Foreskin keratinocyte (primary cell): ENCODE measurements at places on chromosomes 11 and 22. TPM values are rescaled to one million over a fixed set of nuclear protein-coding genes. Genes with fewer than 3 reads are reported as not detected.

Gene TRIM29
- 211 and 233 TPM in 2 replicates for polyA plus RNA-seq

Gene CWF19L2
- polyA plus RNA-seq = 4.9 and 6.4 TPM in 2 replicates

Gene THRSP
- polyA plus RNA-seq = not detected in 2 replicates

Gene TNRC6B
- polyA plus RNA-seq = 2.1 and 2.5 TPM in 2 replicates

Gene MMP7
- polyA plus RNA-seq = 0.07 TPM in 1 of 2 replicates, not detected in the other

Gene KREMEN1
- 8.1 and 10.6 TPM in 2 replicates for polyA plus RNA-seq

Gene LDHAL6A
- polyA plus RNA-seq = not detected in 2 replicates

Gene SGSM1
- not detected in 2 replicates for polyA plus RNA-seq

Gene FADD
- 47.7 and 52.2 TPM in 2 replicates for polyA plus RNA-seq

Gene CBLIF
- not detected in 2 replicates for polyA plus RNA-seq

Gene APOA4
- polyA plus RNA-seq = not detected in 2 replicates

Gene PIH1D2
- 1.0 and 1.3 TPM in 2 replicates for polyA plus RNA-seq

DNA sequence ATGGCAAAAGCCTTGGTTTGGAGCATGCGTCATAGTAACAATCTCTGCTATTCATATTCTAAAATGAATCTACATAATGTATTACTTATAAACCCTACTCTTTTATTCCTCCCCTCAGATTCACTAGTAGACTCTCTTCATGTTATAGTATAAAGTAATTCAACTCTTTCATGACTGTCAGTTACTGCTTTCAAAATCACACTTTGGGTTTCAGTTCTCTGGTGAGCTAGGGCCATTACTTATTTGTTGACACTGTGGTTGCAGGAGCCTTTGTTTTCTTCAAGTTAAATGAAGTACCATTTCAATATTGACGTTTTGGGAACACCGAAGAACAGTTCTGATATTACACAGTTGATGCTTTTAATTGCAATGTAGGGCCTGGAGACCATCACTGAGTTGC lies 378.4 kb downstream of the DDX10 start:
- DNase-seq = no peak

GRCh38 chr22:45200860-45201511 lies 37.3 kb downstream of the NUP50 start:
- DNase-seq = no peak

DNA sequence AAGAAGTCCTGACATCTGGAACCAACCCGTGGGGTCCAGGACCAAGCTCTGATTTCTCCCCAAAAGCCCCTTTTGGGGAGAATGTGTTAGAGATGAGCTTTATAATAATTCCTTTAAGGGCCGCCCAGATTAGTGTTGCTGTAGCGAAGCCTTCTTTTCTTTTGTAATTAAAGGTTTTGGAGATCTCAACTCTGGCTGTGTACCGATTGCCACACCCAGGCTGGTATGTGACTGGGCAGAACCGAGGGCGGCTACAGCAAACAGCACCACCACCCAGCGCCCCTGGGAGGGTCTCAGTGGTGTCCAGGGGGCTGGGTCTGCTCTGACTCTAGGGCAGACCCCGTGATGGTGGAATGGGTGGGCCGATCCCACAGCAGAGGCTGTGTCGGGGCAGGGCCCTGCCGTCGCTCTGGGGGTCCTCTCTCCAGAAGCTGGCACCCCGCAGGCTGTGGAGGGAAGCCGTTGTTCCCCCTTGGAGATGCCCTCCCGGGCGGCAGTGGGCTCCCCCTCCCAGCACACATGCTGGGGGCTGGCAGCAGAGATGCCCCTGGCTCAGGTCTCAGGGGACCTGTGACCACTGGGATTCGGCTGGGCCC lies 31.0 kb downstream of the TPCN2 start:
- DNase-seq = no peak

- DNase-seq = no peak
Observed at GRCh38 chr11:117470576-117470975, 142.9 kb downstream of the CEP164 start.

- DNase-seq = no peak
Observed at GRCh38 chr22:21622011-21622918, 7.6 kb downstream of the YDJC start.

DNA sequence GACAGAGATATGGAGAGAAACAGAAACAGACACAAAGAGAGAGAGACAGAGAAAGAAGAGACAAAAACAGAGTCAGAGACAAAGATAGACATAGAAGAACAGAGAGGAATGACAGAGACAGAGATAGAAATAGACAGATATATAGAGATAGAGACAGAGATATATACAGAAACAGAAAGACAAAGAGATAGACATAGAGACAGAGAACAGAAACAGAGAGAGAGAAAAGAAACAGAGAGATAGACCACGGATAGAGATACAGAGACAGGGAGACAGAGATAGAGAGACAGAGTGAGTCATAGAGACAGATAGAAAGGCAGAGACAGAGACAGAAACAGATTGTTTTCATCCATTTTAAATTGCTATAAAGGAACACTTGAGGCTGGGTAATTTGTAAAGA lies 12.3 kb upstream of the MPEG1 start:
- DNase-seq = no peak

DNA sequence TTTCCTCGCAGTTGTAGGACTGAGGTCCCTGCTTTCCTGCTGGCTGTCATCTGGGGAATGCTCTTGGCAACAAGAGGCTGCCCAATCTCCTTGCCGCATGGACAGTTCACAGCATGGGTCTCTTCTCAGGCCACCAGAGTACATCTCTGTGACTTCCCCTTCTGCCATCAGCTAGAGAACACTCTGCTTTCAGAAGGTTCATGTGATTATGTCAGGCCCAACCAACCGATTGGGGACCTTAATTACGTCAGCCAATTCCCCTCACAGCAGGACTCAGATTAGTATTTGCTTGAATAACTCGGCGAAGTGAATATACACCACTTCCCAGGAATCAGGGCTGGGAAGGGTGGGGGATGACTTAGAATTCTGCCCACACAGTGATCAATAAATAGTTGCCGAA lies 61.9 kb upstream of the CSNK2A3 start:
- no peak for DNase-seq

DNA sequence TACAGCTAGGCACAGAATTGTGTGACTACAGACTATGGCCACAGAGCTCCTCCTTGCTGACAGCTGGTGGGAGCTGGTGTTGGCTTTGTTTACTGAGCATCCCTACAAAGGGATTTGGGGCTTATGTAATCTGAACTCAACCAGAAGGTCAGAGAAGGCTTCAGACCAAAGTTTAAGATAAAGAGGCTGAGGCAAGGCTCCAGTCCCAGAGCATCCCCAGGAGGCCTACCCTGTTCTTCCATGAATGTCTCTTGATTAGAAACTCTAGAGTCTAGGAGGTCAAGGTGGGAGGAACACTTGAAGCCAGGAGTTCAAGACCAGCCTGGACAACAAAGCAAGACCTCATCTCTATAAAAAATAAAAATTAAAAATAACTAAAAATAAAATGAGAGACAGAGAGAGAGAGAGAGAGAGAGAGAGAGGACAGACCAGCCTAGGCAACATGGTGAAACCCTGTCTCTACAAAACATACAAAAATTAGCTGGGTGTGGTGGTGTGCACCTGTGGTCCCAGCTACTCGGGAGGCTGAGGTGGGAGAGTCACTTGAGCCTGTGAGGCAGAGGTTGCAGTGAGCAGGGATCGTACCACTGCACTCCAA lies 125.5 kb upstream of the SERPIND1 start:
- DNase-seq = no peak

GRCh38 chr11:31437742-31438435 lies 68.2 kb downstream of the DNAJC24 start:
- DNase-seq = peak; percentile 12

- no peak for DNase-seq
Observed at GRCh38 chr11:80188076-80188627, 747.3 kb upstream of the TENM4 start.

- DNase-seq = no peak
Observed at GRCh38 chr11:34805937-34806336, 110.2 kb downstream of the APIP start.

- DNase-seq = no peak
Observed at GRCh38 chr11:65625628-65626342, 10.2 kb downstream of the PCNX3 start.

GRCh38 chr11:117441146-117441975 lies 113.7 kb downstream of the CEP164 start:
- DNase-seq = no peak

- peak; percentile 15 for DNase-seq
Observed at GRCh38 chr11:15754221-15754620, 602.1 kb downstream of the SOX6 start.

GRCh38 chr11:132643239-132643638 lies 889.1 kb downstream of the OPCML start:
- no peak for DNase-seq

DNA sequence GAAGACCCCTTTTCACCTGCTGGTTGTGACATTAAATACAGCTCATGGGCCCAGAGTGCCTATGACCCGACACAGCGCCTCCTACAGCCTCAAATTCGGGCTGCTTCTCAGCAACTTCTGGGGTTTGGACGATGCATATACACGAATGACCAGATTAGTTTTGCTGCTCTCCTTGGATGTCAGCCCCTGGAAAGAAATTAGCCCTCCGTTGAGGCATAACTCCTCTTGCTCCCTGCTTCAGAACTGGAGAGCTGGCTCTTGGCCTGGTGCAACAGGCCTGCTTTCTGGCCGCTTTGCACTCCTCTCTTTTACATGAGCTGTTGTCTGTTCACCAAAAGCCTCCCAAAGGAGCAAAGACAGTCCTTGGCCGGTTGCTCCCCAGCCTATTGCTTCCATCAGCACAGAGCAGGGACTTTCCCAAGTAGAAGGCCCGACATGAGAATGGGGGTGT lies 3.3 kb downstream of the TECTA start:
- DNase-seq = no peak

GRCh38 chr22:35905894-35906293 lies 122.7 kb downstream of the RBFOX2 start:
- DNase-seq = no peak

DNA sequence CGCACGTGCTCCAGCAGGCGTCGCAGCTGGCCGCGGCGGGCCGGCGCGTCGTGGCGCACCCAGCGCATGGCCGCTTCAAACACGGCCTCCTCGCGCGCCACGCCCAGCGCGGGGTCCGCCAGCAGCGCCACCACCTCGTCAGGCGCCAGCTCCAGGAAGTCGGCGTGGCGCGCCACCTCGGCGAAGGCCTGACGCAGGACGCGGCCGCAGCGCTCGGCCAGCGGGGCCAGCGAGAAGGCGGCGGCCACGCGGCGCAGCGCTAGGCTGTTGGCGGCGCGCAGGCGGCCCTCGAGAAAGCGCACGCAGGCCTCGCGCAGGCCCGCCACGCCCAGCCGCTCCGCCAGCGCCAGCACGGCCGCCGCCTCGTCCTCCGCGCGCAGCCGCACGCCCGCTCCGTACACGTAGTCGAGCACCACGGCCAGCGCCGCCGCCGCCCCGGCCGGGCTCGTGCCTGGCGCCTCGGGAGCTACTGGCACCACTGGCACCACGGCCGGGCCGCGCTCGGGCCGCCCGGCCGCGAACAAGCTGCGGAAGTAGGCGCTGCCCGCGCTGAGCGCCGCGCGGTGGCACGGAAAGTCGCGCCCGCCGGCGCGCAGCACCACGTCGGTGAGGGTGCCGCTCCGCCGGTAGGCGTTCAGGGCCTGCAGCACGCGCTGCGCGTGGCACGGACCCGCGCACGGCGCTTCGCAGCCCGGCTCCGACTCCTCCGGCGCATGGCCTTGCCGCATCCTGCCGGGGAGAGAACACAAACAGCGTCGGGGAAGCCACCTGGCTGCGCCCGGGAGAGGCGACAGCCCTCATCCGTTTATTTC lies 2.9 kb downstream of the KLHL35 start:
- no peak for DNase-seq

GRCh38 chr11:69427906-69428880 lies 53.3 kb upstream of the LINC01488 start:
- DNase-seq = no peak

GRCh38 chr22:32307617-32308016 lies 50.0 kb upstream of the RFPL3 start:
- no peak for DNase-seq

GRCh38 chr22:42279425-42280020 lies 9.1 kb upstream of the TCF20 start:
- no peak for DNase-seq

GRCh38 chr11:57181678-57182305 lies at the start of gene LRRC55:
LRRC55 (plus strand) TSS chr11:57181953; CDS start chr11:57182023, 70 bp downstream.
- DNase-seq = no peak

DNA sequence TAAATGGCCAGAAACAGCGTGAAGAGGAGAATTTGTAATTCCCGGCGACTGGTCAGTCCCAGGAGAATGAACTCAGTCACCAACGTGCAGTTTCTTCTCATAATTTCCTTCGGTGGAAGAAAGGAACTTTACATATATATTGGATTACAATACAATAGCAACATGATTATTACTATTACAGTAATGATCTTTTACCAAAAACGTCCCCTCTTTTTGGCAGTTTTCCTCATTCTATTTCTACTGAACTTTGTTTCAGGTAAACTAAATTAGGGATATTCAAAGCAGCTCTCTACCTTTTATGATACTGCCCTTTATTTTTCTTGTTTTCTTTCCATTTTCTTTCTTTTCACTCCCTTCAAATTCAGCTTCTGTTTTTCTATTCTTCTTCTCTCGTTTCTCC lies at the start of gene OR5M8:
TSS of gene OR5M8 (minus strand) at position 101 of the 400 bp plus-strand sequence. CDS start at position 101, 0 bp downstream.
- no peak for DNase-seq

DNA sequence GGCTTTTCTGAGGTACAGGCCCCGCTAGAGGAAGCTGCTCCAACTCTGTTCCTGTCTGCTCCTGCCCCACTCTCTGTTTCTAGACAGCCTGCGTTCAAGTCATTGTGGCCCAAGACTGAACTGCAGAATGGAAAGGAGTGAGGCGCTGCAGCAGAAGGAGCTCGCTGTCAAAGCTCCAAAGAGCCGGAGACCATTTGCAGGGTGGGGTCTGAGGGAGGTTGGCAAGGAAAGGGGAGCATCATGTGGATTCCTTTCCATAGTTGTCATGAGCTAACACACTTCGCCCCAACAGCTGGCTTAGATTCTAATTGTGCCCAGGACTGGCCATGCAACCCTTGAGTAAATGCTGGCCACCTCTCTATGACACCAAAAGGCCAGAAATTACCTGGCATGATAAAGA lies 18.8 kb downstream of the APOL4 start:
- no peak for DNase-seq

DNA sequence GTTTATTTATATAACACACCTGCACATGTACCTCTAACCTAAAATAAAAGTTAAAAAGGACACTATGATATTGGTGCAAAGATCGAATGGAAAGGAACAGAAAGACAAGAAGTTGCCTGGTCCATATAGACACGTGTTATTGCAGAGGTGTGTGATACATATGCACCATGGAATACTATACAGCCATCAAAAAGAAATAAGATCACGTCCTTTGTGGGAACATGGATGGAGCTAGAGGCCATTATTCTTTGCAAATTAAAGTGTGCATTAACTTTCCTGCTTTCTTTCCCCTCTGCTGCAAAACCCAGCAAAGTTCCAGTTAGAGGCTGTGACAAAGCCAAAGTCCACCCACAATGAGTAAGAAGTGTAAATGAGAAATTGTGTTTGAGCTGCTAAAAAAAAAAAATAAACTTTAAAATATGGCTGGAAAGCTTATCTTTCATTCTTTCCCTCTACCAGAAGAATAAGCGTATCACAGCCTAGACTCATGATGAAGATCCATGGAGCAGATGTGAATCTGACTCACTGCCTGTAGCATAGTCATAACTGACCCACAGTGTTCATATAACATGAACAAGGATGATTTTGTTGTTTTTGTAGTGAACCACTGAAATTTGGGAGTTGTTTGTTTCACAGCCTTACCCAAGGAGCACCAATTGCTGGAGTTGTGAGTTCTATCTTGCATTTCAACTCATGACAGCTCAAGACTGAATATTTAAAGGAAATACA lies 9.6 kb downstream of the OR52K1 start:
- no peak for DNase-seq
